T-helper 2 cell (primary cell): ENCODE measurements at places on chromosomes 3 and 15.

DNA sequence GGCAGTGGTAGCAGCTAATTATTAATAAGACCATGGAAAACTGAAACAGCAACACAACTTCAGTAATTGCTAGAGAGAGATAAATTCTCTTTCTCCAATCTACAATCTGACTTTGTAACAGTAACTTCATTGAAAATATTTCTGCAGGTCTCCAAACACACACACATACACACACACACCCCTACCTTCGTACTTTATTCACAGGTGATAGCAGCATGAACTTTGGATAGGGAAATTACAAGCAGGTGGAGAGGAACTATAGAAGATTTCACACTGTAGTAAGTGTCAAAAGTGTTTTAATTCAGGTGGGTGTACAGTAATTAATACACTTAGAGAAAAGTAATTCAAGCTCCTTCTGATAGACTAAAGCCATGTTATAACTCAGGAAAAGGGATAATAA lies 587.5 kb downstream of the TUSC7 start:
- no peak for DNase-seq

GRCh38 chr3:42529468-42529867 lies 27.0 kb downstream of the VIPR1 start:
- DNase-seq, result peak; percentile 59

DNA sequence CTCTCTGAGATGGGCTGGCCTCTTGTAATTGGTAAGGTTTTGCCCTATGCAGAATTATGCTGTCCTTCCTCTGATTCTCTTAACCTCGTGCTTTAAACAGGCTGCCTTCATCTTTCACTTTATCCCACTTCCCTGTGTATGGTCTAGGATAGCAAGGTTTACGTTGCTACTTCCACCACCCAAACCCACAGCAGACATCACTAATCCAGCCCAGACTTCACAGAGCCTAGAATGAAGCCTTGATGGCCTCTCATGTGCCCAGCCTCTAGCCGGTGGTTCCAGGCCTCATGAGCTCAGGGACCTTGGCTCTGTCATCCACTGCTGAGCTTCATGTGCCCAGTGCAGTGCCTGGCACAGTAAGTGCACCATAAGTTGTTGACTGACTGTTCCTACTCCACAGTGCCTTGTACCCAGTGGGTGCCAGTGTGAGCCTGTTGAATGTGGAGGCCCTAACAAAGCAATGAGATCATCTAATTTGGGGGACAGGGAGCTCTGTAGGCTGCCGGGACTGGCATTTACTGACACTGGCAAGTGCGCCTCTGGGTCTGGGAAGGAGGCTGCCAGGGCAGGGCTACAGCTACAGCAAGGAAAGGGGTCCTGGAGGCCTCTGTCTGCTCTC lies 12.5 kb downstream of the SLC6A6 start:
- DNase-seq, result no peak

- DNase-seq, result no peak
Measured at GRCh38 chr3:53511246-53511645, 16.8 kb downstream of the CACNA1D start.

DNA sequence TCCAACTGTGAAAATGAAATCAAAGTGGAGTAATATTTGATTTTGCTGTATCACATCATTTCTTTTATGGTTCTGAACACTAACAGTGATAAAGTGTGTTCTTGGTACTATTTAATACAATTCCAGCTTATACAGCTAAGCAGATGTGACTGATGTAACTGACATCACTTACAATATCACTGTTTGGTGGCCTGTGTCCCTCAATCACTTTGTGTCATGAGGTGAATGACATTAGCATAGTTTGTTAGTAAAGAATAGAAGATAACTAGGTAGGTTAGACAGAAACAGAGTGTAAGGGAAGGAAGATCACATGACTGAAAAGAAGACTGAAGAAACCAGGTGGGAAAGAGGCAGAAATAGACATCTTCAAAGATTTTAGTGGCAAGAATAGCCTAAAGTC lies 138.7 kb downstream of the AQP9 start:
- DNase-seq, result no peak

GRCh38 chr3:112460519-112461195 lies 38.6 kb downstream of the BTLA start:
- no peak for DNase-seq

GRCh38 chr3:184908859-184909258 lies 96.9 kb downstream of the VPS8 start:
- DNase-seq, result no peak

- DNase-seq, result no peak
Measured at GRCh38 chr3:65151666-65152065, 463.9 kb upstream of the ADAMTS9 start.

DNA sequence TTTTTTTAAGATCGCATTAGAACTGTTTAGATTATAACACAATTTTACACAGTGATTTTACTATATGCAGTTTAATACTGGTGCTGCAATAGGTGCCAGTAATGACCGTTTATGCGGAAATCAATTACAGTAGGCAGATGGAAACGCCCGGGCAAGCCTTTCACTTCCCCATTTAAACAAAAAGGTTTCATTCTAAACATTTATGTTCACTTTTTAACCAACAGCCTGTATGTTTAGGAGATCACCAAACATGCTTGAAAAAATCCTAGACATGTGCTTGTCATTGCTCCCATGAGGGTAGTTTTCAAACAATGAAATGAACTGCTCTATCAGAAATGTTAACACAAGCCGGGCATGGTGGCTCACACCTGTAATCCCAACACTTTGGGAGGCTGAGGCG lies 2.7 kb downstream of the BNIP2 start:
- no peak for DNase-seq

GRCh38 chr15:69206079-69206478 lies 45.6 kb downstream of the GLCE start:
- no peak for DNase-seq

DNA sequence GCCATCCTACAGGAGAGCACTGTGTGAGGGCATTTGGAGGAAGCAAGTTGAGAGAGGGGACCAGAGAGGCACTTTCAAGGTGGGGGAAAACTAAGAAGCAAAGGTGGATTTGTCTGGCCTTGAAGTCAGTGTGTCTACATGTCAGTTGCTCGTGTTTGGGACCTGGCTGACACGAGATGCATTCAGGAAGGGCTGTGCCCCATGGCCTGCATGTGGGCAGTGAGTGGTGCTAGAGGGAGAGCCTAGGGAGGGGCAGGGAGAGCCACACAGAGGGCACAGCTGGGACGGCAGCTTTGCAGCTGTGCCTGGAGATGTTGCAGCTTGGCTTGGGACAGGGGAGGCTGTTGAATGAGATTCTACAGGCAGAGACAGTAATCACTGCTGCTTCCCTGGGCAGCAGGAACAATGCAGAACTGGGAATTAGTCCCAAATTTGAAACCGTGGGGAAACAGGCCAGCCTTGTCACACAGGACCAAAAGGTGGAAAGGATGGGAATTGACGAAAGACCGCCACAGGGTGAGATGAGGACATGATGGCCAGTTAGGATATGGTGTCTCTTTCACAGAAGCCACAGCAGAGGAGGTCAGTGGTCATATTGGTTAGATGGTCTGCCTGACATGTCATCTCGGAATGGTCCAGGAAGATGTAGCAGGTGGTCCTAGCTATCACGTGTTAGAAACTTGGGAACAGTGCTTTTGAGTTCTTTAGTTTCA lies 10.0 kb downstream of the SEC61A1 start:
- no peak for DNase-seq

DNA sequence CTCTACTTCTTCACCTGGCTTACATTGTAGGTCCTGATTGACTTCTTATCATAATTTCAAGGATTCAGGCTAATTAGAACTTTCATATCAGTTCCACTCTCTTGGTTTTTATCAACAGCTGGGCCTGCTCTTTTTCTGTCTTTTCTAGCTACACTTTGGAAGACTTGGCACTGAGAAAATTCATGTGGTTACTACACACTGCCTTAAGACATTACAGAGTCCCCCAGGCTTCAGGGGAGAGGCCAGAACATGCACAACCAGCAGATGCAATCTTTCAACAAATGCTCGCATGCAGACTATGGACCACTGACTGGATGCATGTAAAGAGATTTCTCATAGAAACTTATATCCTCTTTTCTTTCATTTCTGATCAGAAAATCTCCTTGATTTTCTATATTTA lies 423.5 kb downstream of the TUSC7 start:
- no peak for DNase-seq

GRCh38 chr15:92959219-92959618 lies 59.1 kb downstream of the CHD2 start:
- no peak for DNase-seq

DNA sequence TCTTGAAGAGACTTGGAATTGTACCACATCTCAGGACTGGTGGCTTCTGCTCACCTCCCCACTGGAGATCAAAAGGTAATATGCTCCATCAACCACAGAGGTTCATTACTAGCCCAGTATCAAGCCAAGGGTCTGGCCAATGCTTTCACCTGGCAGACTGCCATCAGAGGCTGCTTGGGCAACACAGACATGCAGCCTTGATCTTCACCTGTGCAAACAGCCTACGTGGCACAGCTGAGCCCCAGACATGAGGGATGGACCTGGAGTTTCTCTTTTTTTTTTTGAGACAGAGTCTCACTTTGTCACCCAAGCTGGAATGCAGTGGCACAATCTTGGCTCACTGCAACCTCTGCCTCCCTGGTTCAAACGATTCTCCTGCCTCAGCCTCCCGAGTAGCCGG lies 105.6 kb upstream of the HES1 start:
- DNase-seq, result no peak

- no peak for DNase-seq
Measured at GRCh38 chr3:87191641-87192040, 35.5 kb upstream of the CHMP2B start.

DNA sequence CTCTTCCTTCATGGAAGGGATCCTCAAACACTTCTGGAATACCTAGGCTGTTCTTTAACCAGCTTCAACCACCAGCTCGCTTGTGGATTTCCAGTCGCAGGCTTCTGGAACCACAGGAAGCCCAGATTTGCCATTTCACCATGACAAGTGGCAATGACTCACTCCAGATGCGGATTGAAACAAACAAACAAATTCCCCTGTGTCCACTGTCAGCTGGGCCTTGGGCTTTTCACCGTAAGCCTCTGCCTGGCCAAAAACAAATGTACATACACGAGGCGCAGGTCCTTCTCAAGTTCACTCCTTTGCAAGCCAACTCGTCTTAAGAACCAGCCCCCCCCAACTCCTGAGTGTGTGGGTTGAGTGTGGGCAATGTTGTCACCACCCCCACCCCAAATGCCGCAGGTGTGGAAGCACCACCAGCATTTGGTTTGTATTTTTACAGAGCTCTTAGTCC lies 8.8 kb downstream of the BCL6 start:
- DNase-seq, result no peak

- DNase-seq, result no peak
Measured at GRCh38 chr3:107969994-107970819, 120.6 kb downstream of the CD47 start.

DNA sequence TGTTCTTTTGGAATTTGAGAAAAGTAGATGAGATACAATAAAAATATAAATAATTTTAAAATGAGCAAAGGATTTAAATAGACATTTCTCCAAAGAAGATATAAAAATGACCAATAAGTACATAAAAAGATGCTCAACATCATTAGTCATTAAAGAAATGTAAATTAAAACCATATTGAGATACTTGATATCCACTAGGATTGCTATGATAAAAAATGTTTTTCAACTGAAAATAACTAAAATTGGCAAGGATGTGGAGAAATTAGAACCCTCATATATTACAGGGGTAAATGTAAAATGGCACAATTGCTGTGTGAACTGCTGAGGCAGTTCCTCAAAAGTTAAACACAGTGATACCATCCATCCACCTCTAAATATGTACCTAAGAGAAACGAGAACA lies 38.8 kb downstream of the LRRFIP2 start:
- DNase-seq, result no peak

DNA sequence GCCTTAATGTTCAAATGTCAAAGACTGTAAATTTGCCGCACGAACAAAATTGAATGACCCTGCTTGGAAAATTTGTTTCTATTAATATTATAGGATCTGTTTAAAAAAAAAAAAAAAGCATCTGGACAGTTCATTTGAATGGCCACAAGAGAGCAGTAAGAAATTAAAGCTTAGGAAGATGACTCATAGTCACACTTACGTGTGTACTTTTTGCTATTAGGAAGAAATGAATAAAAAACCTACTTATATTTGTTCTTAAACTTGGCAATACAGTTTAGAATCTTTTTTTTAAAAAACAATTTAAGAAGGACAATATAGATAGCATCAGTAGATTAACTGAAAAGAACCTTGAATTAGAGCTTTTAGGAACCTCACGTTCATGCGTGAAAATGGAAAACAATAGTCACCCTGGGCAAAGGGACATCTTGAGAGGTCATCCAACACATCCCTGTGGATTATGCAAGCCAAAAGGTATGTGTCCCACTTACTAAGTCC lies 621.8 kb downstream of the MECOM start:
- DNase-seq, result no peak

- no peak for DNase-seq
Measured at GRCh38 chr3:152621006-152621868, 213.7 kb upstream of the P2RY1 start.

GRCh38 chr3:169663951-169664820 lies 674 bp upstream of the MECOM start:
- DNase-seq, result no peak
